ENCODE measurements at places on chromosomes 3 and 15. TPM values are rescaled to one million over a fixed set of nuclear protein-coding genes. Genes with fewer than 3 reads are reported as not detected.
A peak's percentile ranks its signal among the peaks of the same experiment; 100 is the strongest.

DNA sequence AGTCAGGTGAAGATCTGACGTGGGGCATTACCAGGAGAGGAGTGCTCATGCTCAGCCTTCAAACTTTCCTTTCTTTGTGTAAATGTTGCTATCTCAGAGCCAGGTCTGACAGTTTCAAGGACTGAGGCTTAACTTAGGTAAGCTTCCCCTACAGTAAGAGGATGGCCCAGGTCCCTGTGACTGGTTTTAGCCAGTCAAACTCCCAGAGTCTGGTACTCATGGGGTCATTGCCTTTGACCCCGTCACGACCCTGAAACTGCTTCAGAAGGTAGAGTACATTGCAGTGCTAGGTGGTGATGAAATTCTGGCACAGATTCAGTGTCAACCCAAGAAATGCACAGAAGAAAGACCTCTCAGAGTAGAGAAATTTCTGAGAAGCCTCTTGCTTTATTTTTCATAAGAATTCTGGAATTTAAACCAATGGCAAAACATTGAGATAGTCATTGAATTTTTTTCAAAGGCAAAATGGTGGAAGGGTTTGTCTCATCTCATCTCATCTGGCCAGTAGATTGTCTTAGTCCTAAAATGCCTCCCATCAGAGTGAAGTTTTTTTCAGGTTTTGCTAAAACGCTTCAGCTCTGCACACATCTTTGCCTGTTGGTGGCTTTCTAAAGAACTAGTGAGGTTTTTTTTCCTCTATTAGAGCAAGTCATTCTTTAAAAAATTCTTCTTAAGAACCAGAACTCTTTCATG is 23.1 kb downstream of the ZBTB38 start:
- no peak overlapping the region for H3K4me3 ChIP-seq
- no peak overlapping the region for H3K27ac ChIP-seq
- H3K36me3 ChIP-seq = peaks cover 33% of the 10 kb centered on the region
- no peaks in the 10 kb centered on the region for H3K27me3 ChIP-seq
- H3K4me1 ChIP-seq = peaks cover 21% of the 10 kb centered on the region
- DNase-seq = no peak

AP3B2 gene
- total RNA-seq = 0.36 TPM

DNA sequence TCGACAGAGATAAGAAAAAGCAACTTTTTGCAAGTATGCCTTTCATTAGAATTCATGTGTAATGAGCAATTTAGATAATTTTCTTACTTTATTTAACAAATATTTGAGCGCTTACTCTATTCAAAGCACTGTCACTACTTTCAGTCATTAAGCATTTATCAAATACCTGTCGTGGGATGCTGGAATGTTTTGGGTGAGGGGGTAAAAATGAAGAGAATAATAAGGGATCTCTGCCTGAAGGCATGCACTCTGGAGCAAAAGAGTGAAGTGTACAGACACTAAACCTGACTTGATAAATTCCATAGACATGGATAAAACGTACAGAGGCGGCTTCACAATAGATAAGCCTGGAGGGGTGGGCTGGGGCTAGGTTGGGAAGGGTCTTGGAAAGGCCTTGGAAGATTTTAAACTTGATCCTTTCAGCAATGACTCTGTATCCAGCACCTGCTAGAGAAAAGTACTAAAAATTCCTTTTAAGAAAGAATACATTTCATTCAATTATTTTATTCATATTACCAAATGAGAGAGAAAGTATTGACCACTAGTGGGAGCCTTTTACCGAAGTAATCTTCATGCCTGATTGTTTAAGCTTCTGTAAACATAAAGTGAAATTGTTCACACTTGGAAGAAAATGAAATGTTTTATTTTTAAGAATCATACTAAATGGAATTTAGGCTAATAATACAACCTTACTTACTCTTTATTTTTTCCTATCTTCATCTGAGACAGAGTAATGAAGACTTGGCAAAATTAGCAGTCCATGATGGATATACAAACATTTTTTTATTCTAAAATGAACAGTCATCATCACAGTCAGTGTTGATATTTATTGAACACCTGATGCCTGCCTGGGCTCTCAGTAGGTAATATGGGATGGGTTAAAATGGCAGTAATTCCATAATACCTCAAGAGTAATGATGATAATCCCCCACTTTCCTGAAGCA is 113.2 kb downstream of the PPP2R3A start:
- no peaks in the 10 kb centered on the region for H3K27me3 ChIP-seq
- H3K4me1 ChIP-seq = peaks cover 18% of the 10 kb centered on the region
- no peak for DNase-seq
- H3K4me3 ChIP-seq = no peak overlapping the region
- no peak overlapping the region for H3K27ac ChIP-seq

DNA sequence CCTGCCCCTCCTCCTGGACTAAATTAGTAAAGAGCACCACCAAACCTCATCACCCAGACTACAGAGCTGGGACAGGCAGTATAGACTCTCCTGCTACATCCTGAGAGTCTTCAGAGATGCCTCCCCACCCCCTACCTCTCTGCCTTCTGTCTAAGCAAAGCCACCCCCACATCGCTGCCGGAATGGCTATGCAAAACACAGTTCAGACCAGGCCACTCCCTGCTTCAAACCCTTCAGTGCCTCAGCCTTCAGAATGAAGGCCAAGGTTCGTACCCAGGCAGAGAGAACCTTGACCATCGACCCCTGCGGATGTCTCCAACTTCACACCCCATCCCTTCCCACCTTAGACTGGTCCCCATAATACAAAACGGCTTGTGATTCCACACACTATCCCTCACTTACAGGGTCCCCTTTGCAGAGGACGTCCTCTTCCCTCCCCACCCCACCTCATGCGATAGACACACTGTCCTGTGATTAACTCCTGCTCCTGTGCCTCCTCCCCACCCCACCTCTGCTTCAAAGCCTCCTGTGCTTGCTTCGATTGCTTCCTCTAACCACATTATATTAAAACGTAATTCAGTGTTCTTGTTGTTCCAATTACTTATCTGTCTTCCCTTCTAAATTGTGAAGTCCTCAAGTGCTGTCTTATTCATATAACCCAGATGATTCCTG is 175.3 kb downstream of the UACA start:
- H3K4me1 ChIP-seq = peaks cover 13% of the 10 kb centered on the region
- DNase-seq = peak; percentile 61
- no peaks in the 10 kb centered on the region for H3K36me3 ChIP-seq
- H3K4me3 ChIP-seq = no peak overlapping the region

GRCh38 chr15:55990998-55991397 is 2.4 kb downstream of the NEDD4 start:
- H3K4me3 ChIP-seq = no peak overlapping the region
- no peaks in the 10 kb centered on the region for H3K27me3 ChIP-seq
- H3K27ac ChIP-seq = no peak overlapping the region
- H3K36me3 ChIP-seq = no peaks in the 10 kb centered on the region
- H3K4me1 ChIP-seq = peaks cover 21% of the 10 kb centered on the region
- no peak for DNase-seq

GRCh38 chr15:56524915-56525314 is 60.0 kb upstream of the MNS1 start:
- peak; percentile 57 for DNase-seq
- H3K36me3 ChIP-seq = no peaks in the 10 kb centered on the region
- no peak overlapping the region for H3K4me3 ChIP-seq
- peaks cover 21% of the 10 kb centered on the region for H3K27me3 ChIP-seq
- peaks cover 8% of the 10 kb centered on the region for H3K4me1 ChIP-seq

- H3K36me3 ChIP-seq = no peaks in the 10 kb centered on the region
- H3K4me1 ChIP-seq = peaks cover 3% of the 10 kb centered on the region
- no peak for DNase-seq
- no peaks in the 10 kb centered on the region for H3K27me3 ChIP-seq
These were observed 703.7 kb downstream of the NLGN1 start for GRCh38 chr3:174101244-174101643.

SYNM gene
- 4.0 TPM for total RNA-seq

- no peaks in the 10 kb centered on the region for H3K36me3 ChIP-seq
- no peaks in the 10 kb centered on the region for H3K27me3 ChIP-seq
- no peak for DNase-seq
- H3K27ac ChIP-seq = peak overlapping the region; percentile 68
- H3K4me1 ChIP-seq = peaks cover 27% of the 10 kb centered on the region
- no peak overlapping the region for H3K4me3 ChIP-seq
These were observed 404.6 kb downstream of the LPP start for GRCh38 chr3:188558343-188559071.

DNA sequence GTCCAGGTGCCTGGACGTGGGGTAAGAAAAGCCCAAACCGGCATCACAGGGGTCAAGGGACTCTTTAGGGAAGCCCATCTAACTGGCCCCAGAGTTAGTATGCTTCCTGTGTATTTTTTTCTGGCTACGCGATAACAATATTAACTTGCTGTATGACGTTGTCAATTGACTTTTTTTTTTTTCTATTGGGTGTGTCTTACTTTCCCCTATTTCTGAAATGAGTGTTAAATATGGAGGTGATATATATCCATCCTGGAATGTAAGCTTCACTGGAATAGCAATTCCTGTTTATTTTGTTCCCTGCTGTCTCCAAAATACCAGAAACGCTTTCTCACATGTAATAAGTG is 598 bp upstream of the GMNC start:
- no peaks in the 10 kb centered on the region for H3K36me3 ChIP-seq
- H3K4me3 ChIP-seq = peak overlapping the region; percentile 78
- no peak overlapping the region for H3K27ac ChIP-seq
- DNase-seq = peak; percentile 61
- H3K4me1 ChIP-seq = peaks cover 6% of the 10 kb centered on the region
- peaks cover 4% of the 10 kb centered on the region for H3K27me3 ChIP-seq

AADACL2 gene
- not detected for total RNA-seq

ACP3 gene
- total RNA-seq = under 0.01 TPM

- DNase-seq = no peak
- H3K4me1 ChIP-seq = peaks cover 44% of the 10 kb centered on the region
- no peaks in the 10 kb centered on the region for H3K27me3 ChIP-seq
- peak within 1 kb of the TSS; percentile 33 for H3K27ac ChIP-seq
- H3K4me3 ChIP-seq = no peak within 1 kb of the TSS
These were observed at the start of gene ZBED2 for GRCh38 chr3:111595232-111595631. Gene ZBED2 (minus strand): TSS chr3:111595346. CDS start chr3:111594201, 1,145 bp downstream.

- H3K27ac ChIP-seq = no peak overlapping the region
- no peaks in the 10 kb centered on the region for H3K36me3 ChIP-seq
- H3K4me3 ChIP-seq = no peak overlapping the region
- H3K4me1 ChIP-seq = no peaks in the 10 kb centered on the region
- H3K27me3 ChIP-seq = no peaks in the 10 kb centered on the region
These were observed 93.4 kb downstream of the PEX5L start for GRCh38 chr3:179943117-179943880.

GRCh38 chr3:171744158-171744741 is 66.0 kb downstream of the PLD1 start:
- no peak overlapping the region for H3K4me3 ChIP-seq
- H3K27me3 ChIP-seq = no peaks in the 10 kb centered on the region
- peaks cover 7% of the 10 kb centered on the region for H3K4me1 ChIP-seq
- DNase-seq = no peak
- no peaks in the 10 kb centered on the region for H3K36me3 ChIP-seq

DNA sequence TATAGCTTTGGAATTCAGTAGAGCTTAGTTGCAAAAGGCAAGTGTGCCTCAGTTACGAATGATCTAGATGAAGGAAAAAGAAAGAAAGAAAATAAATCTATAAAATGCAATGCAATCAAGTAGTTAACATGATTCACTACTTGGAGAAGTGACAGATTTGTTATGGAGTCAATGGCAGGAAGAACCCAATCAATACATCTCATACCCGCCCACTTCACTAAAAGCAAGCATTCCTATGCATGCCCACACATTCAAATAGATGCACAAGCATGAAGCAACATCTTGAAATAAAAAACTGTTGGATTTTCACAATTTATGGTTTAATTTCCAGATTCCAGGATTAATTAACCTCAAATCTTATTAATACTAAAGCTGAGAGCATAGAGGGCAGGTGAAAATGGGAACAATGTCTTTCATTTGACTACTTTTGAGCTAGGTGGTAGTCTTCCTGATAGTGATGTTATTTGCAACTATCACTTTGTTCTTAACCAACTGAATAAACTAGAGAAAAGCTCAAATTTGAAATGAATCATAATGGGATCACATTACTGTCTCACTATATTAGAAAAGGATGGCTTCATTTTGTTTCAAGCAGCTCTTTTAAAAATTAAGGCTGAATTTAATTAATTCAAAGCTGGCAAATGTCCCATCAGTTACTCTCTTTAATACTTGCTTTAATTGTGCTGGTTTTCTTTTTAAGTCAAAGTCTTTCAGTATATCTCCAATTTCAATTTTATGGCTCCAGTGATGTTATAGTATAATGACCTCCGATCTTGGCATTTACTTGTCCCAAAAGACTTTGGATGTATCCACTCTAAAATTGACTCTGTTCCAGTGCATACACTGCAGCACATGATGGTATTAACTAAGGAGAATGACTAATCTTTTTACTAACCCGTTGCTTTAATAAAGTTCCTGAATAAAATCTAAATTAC is 46.7 kb upstream of the CCDC50 start:
- peak overlapping the region; percentile 29 for H3K27ac ChIP-seq
- H3K36me3 ChIP-seq = no peaks in the 10 kb centered on the region
- H3K4me3 ChIP-seq = no peak overlapping the region
- no peaks in the 10 kb centered on the region for H3K27me3 ChIP-seq

GRCh38 chr3:196749125-196749524 is 9.5 kb downstream of the PAK2 start:
- H3K4me3 ChIP-seq = no peak overlapping the region
- H3K27ac ChIP-seq = no peak overlapping the region
- DNase-seq = no peak
- H3K4me1 ChIP-seq = peaks cover 8% of the 10 kb centered on the region

DNA sequence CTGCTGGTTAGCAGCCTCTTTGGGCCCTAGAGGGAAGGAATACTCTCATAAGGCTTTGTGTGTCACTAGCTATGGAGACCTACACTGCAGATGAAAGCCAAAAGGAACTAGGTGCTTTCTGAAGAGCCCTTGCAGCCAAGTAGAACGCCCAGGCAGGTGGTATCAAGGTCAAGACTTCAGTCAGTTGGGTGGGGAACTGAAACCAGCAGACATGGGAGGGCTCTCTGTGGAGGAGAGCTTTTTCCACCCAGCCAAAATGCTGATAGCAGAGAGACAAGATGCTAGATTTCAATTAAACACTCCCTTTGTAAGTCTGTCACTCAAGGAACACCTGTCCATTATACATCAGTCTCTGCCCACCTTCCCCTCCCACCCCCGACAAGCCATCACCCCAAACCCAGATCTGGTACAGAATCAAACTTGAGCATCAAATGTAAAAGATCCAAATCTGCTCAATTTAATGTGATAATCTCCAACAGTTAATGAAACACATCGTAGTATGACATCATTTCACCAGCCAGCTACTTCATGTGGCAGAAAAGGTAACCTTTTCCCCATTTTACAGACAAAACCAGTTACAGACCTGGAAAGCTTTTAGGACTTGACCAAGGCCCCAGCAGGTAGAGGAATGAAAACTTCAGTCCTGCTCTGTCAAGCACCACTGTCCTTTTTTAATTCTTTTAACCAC is 14.6 kb downstream of the MRPS25 start:
- DNase-seq = no peak
- H3K4me3 ChIP-seq = no peak overlapping the region
- H3K4me1 ChIP-seq = no peaks in the 10 kb centered on the region
- H3K27me3 ChIP-seq = no peaks in the 10 kb centered on the region
- no peak overlapping the region for H3K27ac ChIP-seq

- no peak overlapping the region for H3K4me3 ChIP-seq
- H3K27me3 ChIP-seq = peaks cover 12% of the 10 kb centered on the region
- peaks cover under 1% of the 10 kb centered on the region for H3K4me1 ChIP-seq
- no peak for DNase-seq
- no peaks in the 10 kb centered on the region for H3K36me3 ChIP-seq
- H3K27ac ChIP-seq = no peak overlapping the region
These were observed 890 bp downstream of the KBTBD13 start for GRCh38 chr15:65077291-65077980.

GRCh38 chr3:183641882-183642281 is 6.5 kb downstream of the KLHL24 start:
- H3K27me3 ChIP-seq = no peaks in the 10 kb centered on the region
- no peak overlapping the region for H3K27ac ChIP-seq
- H3K4me1 ChIP-seq = peaks cover 3% of the 10 kb centered on the region
- no peaks in the 10 kb centered on the region for H3K36me3 ChIP-seq

All from osteoblast (primary cell).